Activated CD4-positive, alpha-beta T cell treated with anti-CD3 and anti-CD28 coated beads, Interleukin-2, amount 50 U/mL, for 1 hour (primary cell): ENCODE measurements at places on chromosomes 11 and 22.

GRCh38 chr11:12674936-12675696 is 895 bp downstream of the TEAD1 start:
- DNase-seq: no peak

DNA sequence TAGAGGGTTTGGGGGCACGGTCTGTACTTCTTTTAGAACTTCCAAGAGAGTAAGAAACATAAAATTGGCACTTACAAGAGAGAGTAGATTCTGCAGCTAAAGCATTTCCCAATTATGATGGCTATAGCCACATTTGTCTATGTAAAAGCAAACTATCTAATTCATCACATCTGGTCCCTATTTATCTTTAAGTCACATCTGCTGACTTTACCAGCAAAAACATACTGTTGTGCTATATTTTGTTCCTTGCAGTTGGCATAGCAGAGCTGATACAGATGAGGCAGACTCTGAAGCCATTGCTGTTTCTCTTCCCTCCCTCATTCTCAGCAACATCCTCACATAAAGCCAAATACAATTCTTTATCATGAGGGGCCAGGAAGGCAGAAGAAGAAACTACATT is 1533.5 kb upstream of the RAG2 start:
- no peak for DNase-seq

GRCh38 chr11:69534166-69534530 is 52.7 kb downstream of the LINC01488 start:
- no peak for DNase-seq

DNA sequence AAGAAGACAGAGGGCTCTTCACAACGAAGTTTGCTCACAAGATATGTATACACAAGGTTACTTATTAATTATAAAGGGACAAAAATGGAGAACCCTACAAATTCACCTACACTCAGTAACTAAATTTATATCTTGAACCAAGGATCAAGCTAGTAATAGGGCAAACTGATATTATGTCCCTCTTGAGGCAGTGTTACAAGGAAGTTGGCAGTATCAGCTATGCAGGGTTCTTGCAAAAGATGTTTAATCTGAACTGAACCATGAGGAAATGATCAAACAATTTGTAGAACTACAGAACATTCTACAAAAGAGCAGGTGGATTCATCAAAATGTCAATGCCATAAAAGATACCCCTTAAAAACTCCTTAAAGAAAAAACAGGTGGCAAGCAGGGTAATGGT is 10.7 kb downstream of the CADM1 start:
- DNase-seq: no peak

GRCh38 chr11:65404210-65404609 is 17.8 kb downstream of the FRMD8 start:
- DNase-seq: no peak

GRCh38 chr11:120925944-120926343 is 98.0 kb upstream of the TBCEL start:
- no peak for DNase-seq

DNA sequence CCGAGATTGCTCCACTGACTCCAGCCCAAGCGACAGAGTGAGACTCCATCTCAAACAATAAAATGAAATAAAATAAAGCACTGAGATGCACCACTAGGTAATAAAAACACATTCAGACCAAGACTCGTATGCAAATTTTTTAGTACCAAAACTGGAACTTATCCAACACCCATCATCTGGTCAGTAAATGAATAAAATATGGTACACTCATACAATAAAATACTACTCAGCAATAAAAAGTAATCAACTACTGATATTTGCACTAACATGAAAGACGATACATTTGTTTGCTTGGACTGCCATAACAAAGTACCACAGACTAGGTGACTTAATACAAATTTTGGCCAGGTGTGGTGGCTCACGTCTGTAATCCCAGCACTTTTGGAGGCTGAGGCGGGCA is 17.8 kb upstream of the POLD3 start:
- no peak for DNase-seq

DNA sequence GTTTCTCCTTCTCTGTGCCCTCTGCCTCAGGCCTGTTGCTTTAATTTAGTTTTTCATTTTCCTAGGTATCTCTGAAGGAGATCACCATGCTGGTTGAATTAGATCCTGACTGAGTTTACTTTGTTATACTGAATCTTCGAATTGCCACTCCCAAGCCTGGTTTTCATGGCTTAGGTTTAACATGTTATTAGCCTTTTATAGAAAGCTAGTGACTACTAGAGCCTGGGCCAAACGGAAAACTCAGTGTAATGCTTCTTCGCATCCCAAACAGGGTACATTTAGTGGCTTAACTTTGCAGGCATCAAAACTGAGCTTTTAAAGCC is 3.6 kb downstream of the CRKL start:
- DNase-seq: no peak

DNA sequence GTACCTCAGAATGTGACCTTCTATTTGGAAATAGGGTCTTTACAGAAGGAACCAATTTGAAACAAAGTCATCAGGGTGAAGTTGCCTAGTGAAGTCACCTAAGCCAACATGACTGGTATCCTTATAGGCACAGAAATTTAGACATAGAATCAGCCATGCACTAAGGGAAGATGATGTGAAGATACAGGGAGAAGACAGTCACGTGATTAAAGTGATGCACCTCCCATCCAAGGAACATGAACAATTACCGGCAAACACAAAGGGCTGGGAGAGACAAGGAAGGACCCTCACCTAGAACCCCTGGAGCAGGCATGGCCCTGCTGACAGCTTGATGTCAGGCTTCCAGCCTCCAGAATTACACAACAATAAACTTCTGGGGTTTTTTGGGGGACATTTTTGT is 3.2 kb upstream of the CRYBB2 start:
- DNase-seq: no peak

- DNase-seq: no peak
Observed at GRCh38 chr11:13429836-13430235, 33.2 kb downstream of the BTBD10 start.
